ENCODE measurements at places on chromosomes 2 and 18. TPM values are rescaled to one million over a fixed set of nuclear protein-coding genes. Genes with fewer than 3 reads are reported as not detected.
A peak's percentile ranks its signal among the peaks of the same experiment; 100 is the strongest.

DNA sequence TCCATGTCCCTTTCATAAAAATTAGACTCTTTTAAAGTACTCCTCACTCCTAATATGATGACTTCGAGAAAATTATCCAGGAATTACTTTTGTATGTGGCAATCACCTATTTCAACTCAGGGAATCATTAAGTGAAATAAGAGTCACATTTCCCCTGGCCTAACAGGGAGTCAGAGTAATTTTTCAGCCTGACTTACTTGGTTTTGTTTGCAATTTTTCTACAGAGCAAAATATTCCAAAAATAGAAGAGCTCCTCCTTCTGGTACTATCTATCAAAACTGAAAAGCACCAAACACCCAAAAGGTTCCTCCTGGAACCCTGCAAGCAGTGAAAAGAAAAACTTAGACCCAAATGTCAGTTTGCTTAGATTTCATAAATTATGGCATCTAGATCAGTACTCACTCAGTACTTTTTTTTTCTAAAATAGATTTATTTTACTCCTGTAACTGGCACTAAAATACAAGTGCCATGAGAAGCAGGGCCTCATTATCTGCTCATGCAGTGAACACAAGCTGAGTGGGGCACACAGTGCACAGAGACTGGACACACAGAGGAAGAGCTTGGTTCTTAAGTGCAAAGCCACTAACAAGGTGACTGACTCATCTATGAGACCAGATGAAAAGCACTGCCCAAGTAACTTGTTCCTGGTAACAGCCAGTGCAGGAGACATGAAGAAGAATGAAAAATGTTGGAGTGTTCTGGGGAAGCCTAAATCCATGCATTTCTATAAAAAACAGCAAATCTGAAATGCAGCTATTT lies 28.7 kb downstream of the ACAA2 start:
- DNase-seq = peak; percentile 22

Gene CIB4
- polyA plus RNA-seq = not detected

DNA sequence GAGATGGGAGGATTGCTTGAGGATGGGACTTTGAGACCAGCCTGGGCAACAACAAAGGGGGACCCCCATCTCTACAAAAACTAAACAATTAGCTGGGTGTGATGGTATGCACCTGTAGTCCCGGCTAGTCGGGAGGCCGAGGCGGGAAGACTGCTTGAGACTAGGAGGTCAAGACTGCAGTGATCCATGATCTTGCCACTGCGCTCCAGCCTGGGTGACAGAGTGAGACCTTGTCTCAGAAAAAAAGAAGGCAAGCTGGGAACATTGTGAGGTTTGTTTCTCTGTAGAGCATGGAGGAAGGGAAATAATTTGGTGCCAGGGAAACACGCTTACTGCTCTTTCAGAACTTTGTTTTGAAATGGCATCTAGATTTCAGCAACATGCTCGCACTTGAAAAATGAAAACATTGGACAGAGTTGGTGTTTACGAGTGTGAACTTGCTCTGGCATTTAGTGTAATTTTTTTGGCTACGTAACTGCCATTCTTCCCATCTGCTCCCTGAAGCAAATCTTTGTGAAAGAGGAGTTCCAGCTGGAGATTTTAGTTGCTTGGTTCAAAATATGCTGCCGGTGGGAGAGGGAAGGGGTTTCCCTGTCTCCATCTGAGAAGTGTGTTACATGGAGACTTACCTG lies 125.6 kb upstream of the DLX2 start:
- DNase-seq = peak; percentile 51

- DNase-seq = no peak
Measured at GRCh38 chr18:61209801-61210200, 123.4 kb upstream of the CDH20 start.

DNA sequence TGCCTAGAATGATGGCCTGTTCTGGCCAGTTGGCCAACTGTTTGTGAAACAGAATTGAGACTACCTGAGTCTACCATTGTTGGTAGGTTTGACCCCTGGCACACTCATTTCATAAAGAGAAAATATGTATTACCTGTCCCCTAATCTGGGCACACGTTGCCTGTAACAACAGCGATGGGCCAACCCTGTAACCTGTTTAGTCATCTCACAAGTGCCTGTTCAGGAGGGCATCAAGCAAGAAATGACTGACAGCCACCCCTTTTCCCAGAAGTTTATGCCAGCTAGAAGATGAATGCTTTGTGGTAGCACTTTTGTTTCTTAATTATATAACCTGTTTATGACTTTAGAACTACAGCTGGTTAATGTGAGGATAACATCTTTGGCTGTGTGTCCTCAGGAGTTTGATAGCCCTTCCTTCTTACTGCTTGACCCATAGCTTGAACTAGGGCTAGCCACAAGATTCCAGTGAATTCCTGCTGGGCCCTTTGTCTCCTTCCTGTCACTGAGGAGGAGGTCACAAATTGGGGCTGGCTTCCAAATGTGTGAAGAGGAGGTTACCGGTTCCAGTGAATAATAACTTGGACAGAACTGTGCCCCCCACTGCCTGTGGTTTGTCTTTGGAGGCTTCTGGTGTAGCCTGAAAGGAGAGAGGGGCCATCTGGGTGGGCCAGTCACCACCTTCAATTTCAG lies 273.9 kb upstream of the EPAS1 start:
- DNase-seq = no peak

Gene WNT10A
- 0.43 TPM for polyA plus RNA-seq

- DNase-seq = no peak
Measured at GRCh38 chr2:45388541-45389100, 222.4 kb downstream of the SRBD1 start.

- DNase-seq = no peak
Measured at GRCh38 chr2:119013671-119014070, 71.7 kb downstream of the MARCO start.

DNA sequence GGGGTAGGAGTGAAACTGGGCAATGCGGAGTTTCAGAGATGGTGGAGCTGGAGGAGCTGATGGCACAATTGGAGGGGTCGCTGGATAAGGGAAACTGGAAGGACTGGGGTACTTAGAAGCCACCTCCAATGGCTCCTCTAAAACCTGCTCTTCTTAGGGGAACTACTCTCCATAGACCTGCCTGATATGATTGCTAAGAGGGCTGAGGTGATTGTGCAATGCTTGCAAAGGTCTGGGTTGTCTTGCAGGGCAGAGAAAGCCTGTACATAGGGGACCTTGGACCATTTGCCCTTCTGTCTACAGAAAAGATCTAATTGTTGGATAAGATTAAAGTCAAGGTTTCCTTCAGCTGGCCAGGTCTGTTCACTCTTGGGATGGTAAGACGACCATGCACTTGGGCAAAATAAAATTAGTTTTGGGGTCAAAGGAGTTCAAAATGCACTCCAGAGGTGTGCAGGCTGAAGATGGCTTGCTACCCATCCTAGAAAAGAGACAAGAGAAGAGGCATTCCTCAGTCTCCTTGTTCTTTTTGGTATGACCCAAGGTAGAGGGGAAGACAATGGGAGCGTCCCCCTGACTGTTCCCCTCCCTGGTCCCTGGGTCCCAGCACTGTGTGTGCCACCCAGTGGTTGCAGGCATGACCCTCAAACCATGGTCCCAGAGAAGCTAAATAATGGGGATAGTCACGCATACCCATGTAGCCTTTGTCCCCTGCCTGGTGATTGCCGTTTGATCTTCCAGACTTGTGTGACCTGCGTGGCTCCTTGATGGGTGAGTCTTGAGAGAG lies 41.1 kb downstream of the STK17B start:
- DNase-seq = no peak

Gene RGPD8
- 2.1 TPM for polyA plus RNA-seq

Gene POTEI
- polyA plus RNA-seq = 0.02 TPM

DNA sequence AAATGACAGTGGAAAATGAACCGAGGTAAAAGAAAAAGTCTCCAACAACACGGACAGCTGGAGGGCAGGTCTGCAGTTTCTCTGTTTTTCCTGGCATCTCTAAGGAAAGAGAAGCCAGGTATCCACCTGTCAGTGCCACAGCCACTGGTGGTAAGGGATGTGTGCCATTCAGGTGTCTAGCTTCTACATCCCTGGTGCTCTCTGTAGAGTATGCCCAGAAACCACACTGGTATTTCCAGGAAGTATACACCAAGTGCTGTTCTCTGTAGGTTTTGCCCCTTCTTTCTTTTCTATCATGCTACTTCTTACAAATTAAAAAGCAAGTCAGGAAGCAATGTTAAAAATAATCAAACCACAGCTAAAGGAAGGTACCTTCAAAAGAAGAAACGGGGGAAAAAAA lies 7.6 kb upstream of the AGFG1 start:
- DNase-seq = no peak

Gene LOXHD1
- polyA plus RNA-seq = 0.45 TPM

Gene EVX2
- not detected for polyA plus RNA-seq

- DNase-seq = no peak
Measured at GRCh38 chr2:111127351-111127750, 6.6 kb downstream of the BCL2L11 start.

Gene MBP
- polyA plus RNA-seq = 22.4 TPM

- no peak for DNase-seq
Measured at GRCh38 chr18:79058007-79058406, 11.2 kb upstream of the ATP9B start.

GRCh38 chr2:42769583-42770287 lies 5.8 kb upstream of the OXER1 start:
- no peak for DNase-seq

Gene CCDC141
- polyA plus RNA-seq = 3.5 TPM

Data from lung (tissue), 17 donors.